ENCODE measurements at places on chromosomes 11 and 22. TPM values are rescaled to one million over a fixed set of nuclear protein-coding genes. Genes with fewer than 3 reads are reported as not detected.
A peak's percentile ranks its signal among the peaks of the same experiment; 100 is the strongest.

GRCh38 chr22:40718250-40719204, 39.2 kb downstream of the MCHR1 start:
- no peaks in the 10 kb centered on the region for H3K36me3 ChIP-seq
- peaks cover 3% of the 10 kb centered on the region for H3K27me3 ChIP-seq
- H3K4me3 ChIP-seq: no peak overlapping the region
- peaks cover 2% of the 10 kb centered on the region for H3K4me1 ChIP-seq
- H3K27ac ChIP-seq: no peak overlapping the region
- DNase-seq: no peak

DNA sequence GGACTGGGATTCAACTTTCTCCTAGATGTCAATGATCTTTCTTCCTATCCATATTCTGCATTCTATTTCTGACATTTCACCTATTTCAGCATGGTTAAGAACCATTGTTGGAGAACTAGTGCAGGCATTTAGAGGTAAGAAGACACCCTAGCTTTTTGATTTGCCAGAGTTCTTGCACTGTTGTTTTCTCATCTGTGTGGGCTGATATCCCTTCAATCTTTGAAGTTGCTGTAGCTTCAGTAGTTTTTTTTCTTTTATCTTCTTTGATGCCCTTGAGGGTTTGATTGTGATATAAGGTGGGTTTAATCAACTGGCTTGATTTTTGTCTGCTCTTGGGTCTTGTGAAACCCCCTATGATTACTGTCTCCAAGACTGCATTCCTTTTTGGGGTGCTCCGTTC, 502.1 kb downstream of the ETS1 start:
- no peaks in the 10 kb centered on the region for H3K27me3 ChIP-seq
- peaks cover 54% of the 10 kb centered on the region for H3K4me1 ChIP-seq
- H3K36me3 ChIP-seq: peaks cover 5% of the 10 kb centered on the region
- H3K4me3 ChIP-seq: peak overlapping the region; percentile 16
- DNase-seq: no peak

- no peaks in the 10 kb centered on the region for H3K4me1 ChIP-seq
- H3K36me3 ChIP-seq: no peaks in the 10 kb centered on the region
- peaks cover 6% of the 10 kb centered on the region for H3K27me3 ChIP-seq
- DNase-seq: no peak
- H3K27ac ChIP-seq: no peak overlapping the region
These were observed 61.6 kb downstream of the STK33 start for GRCh38 chr11:8532475-8532874.

HTR3B gene
- total RNA-seq: not detected

Measured in activated CD4-positive, alpha-beta memory T cell treated with anti-CD3 and anti-CD28 coated beads for 36 hours (primary cell).